Esophagus squamous epithelium (tissue), 5 donors: ENCODE measurements at places on chromosomes 12 and 14. TPM values are rescaled to one million over a fixed set of nuclear protein-coding genes. Genes with fewer than 3 reads are reported as not detected.

DNA sequence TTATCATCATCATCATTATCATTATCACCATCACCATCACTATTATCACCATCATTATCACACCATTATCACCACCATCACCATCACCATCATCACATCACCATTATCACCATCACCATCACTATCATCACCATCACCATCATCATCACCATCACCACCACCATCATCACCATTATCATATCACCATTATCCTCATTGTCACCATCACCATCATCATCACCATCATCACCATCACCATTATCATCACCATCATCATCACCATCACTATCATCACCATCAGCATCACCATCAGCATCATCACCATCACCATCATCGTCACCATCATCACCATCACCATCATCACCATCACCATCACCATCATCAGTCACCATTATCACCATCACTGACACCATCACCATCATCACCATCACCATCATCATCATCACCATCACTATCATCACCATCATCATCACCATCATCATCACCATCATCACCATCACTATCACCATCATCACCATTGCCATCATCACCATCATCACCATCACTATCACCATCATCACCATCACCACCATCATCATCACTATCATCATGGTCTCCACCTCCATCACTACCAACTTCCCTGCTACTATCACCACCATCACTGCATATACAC, 20.2 kb upstream of the GALNT9 start:
- H3K4me3 ChIP-seq = no peak overlapping the region
- no peaks in the 10 kb centered on the region for H3K4me1 ChIP-seq
- no peak for DNase-seq
- no peaks in the 10 kb centered on the region for H3K27me3 ChIP-seq
- H3K36me3 ChIP-seq = no peaks in the 10 kb centered on the region

DNA sequence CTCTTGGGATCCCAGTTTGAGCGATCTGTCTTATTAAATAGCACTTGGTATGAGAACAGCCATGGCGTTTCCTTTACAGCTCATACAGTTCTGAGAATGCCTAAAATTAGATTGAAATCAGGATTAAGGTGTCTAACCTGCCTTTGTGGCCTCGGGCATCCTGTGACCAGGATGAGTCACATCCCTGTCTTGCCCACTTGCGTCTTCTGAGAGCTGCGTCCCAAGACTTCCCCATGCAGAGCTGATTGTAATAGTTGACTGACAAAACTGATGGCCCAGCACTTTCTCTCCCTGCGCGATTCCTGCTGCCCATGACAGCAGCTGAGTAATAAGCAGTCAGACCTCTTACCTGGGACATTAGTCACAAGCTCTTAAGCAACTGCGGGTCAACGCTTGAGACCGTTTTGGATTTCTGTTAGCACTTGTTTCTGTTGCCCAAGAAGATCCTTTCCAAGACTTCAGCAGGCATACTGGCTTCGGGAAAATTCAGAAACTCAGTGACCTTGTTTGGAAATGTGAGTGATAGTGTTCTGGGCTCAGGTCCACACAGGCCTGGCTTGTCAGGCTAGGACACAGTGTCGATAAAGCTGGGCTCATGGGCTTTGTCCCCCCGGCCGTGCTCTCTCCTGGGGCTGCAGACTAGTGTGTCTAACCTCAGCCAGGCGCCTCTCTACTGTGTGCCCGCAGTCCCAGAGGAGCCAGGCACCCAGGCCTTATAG, 169.9 kb upstream of the HIF1A start:
- peak; percentile 13 for DNase-seq
- peaks cover 49% of the 10 kb centered on the region for H3K4me1 ChIP-seq
- peaks cover 12% of the 10 kb centered on the region for H3K36me3 ChIP-seq
- peak overlapping the region; percentile 88 for H3K27ac ChIP-seq
- H3K4me3 ChIP-seq = no peak overlapping the region

- H3K4me3 ChIP-seq = no peak overlapping the region
- peak overlapping the region; percentile 2 for H3K27ac ChIP-seq
- no peak for DNase-seq
- peaks cover 17% of the 10 kb centered on the region for H3K4me1 ChIP-seq
- H3K27me3 ChIP-seq = no peaks in the 10 kb centered on the region
Observed at GRCh38 chr12:2101771-2102170, 49.0 kb downstream of the CACNA1C start.

The RFC5 gene
- total RNA-seq = 11.5 TPM

The DPY19L2 gene
- total RNA-seq = 1.1 TPM

The LMO3 gene
- 5.0 TPM for total RNA-seq

The HAL gene
- 2.2 TPM for total RNA-seq

The SLC39A2 gene
- 18.5 TPM for total RNA-seq
